DMS 273 treated with DMSO at 0.1 percent for 48 hours (cell line): ENCODE measurements at places on chromosomes 5 and 9.

- no peak for DNase-seq
Observed at GRCh38 chr9:130935648-130936271, 3.3 kb downstream of the FIBCD1 start.

DNA sequence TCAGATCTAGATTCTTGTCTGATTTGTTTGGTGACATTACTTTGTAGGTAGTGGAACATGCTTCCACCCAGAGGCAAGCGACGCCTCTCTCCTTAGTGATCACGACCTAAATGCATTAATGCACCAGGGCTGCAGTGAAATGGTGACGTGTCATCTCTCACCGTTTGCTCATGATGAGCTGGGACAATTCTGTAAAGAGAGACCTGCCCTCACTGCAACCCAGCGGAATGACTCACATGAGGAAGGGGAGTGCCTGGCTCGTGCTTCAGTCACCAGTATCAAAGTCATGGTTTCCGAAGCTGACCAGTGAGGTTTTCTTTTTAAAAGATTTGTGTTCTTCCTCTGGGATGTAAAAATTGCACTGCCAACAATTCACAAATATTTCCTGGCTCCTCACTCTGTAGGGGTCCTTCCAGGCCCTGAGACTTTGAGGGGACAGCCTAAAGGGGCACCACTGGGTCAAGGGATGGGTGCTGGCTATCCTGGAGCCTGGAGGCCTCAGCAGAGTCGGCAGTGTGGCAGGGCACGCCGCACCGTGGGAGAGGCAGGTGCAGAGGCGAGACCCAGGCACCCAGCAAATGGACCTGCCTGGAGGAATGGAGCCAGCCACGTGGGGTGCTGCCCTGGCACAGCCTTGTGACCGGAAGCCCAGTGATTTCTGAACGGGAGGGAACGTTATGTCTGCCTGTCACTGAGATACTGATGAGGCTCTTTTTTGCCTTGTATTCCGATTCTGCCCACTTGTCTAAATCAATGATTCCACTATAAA is 17.3 kb downstream of the QSOX2 start:
- DNase-seq: no peak

DNA sequence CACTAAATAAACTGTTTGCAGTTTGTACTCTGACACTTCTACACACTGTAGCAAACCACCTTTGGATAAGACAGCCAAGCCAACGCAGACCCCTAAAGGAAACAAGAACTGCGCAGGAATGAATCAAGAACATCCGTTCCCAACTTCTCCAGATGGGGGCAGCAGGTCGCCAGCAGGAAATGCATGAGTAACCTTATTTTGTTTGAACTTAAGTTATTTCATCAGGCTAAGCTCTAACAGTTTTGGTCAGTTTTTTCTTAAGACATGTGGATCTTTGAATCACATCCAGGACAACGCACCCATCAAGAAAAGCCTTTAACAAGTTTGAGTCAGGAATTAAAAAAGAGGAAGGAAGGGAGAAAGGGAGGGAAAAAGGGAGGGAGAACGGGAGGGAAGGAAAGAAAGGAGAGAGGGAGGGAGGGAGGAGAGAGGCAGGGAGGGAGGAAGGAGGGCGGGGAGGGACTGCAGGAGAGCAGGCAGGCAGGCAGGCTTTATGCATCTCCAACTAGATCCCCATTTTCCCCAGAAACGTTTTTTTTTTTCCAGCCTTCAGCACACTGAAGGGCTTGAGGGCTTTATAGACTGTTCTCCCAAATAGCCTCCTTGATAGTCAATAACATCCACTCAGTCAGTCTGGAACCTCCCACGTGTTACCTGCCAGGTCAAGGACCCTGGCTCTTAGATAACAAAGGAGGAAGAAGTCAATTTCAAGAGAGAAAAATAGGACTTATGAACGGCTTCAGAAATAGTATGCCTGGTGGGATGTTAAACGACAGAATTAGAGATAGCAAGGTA is 22.2 kb downstream of the BHMT start:
- peak; percentile 71 for DNase-seq

DNA sequence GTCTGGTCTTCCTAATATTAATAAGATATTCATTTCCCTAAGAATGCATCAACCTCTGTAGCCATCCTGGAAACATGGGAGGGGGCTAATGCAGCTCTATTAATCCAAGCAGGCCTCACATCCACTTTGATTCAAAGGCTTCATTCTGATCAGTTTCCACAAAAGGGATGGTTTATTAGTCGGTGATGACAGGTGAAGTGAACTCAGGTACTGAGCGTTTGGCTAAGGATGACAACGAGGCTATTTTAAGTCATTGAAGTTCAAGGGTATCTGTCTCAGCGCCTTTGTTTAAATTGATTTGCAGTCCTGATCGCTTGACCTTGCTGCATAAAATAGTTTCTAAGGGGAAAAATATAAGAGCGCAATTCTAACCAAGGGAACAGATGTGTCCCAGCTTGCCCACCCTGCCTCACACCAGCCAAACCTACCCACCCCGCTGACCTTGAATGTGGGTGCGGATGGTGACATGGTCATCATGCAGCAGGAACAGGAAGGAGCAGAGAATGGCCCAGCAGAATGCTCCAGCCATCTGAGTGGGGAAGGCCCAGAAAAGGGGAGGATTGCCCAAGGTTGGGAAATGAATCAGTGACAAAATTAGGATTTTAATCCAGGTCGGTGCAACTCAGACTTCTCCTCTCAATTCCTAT is 70.5 kb upstream of the ZNF618 start:
- no peak for DNase-seq

DNA sequence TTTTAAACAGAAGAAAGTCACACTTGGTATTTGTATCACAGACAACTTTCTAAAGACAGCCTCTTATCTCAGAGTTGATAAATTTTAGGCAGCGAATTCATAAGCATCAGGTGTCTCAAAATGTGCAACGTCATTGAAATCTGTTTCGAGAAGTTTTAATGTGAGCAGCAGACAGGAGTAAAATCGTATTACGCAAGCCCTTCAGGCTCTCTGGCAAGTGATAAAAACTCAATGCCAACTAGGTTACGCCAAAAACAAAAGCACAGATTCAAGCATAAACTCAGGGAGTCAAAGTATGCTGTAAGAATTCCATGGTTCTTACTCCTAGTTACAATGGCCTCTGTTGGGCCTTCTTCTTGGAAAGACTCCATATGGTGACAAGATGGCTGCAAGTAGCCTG is 244.7 kb downstream of the SEMA5A start:
- no peak for DNase-seq

- DNase-seq: no peak
Observed at GRCh38 chr9:97740848-97741821, 44.0 kb upstream of the XPA start.

- no peak for DNase-seq
Observed at GRCh38 chr5:137621306-137621705, 114.6 kb downstream of the KLHL3 start.

GRCh38 chr5:51203598-51203997 is 179.7 kb upstream of the ISL1 start:
- no peak for DNase-seq

GRCh38 chr9:124828489-124829333 is 24.5 kb upstream of the WDR38 start:
- no peak for DNase-seq

DNA sequence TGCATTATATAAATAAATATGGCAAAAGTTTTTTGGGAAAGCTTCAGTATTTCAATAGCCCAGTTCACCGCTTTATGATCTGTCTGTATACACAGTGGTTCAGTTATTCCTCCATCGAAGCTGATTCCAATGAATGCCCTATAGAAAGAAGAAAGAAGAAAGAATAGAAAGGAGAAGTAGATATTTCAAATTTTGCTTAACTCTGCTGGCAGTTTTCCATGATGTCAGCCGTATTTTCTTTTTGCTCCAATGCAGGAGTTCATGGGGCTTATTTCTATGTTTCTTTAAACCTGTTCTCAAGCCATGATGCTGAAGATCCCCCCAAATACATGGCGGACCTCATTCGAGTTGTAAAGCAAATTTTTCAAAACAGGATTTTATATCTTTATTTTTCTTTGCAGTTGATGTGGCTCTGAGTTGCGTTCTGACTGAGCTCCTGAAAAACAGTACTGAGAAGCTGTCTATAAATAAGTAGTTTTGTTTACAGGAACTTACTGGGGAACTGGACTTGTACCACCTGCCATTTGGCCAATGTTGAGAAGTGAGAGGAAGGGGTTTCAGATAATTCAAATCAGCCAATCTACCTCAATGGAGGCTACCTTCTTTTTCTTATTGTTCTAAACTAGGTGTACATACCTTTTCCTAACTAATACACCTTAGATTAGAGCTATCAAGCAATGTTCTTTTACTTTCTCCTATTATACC is 418.5 kb upstream of the MEF2C start:
- no peak for DNase-seq

GRCh38 chr5:1315709-1316587 is 21.1 kb upstream of the TERT start:
- DNase-seq: no peak

GRCh38 chr5:157902449-157903116 is 43.6 kb upstream of the CLINT1 start:
- DNase-seq: no peak

DNA sequence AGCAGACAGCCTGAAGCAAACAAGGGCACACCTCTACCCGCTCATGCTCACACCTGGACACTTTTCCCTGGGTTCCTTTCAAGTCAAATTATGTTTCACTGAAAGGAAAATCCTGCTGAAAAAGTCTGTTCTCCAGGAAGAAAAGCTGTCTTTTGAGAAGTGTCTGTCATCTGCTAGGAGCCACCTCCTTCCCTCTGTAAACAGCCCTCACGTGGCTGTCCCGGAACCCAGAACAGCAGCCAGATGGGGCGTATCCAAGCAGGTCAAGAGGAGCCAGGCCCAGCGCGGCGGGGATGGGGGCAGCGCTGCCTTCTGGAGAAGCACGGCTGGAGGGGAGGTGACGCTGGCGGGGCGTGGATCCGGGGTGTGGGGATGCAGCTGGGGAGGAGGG is at the start of gene PNPLA7:
PNPLA7 (minus strand) TSS at position 172 of the 391 bp plus-strand sequence. CDS start 205 bp downstream, outside the sequence.
- DNase-seq: peak; percentile 56

DNA sequence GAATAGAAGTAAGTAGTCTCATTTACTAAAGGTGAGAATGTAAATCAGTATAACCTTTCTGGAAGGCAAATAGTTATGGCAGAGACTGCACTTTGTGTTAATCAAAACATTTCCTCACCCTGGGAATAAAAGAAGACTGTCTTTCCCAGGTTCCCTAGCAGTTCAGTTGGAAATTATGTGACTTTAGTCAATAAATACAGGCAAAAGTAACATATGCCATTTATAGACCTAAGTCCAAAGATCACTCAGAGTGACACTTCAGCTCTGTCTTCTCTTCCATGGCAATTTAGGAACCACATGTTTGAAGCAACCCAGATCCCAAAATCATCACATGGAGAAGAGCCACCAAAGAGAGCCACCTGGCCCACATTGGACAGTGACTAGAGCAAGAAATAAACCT is 160.7 kb upstream of the SV2C start:
- DNase-seq: no peak

GRCh38 chr5:158751961-158752655 is 347.6 kb downstream of the EBF1 start:
- no peak for DNase-seq

- DNase-seq: peak; percentile 31
Observed at GRCh38 chr5:154162539-154163151, 27.9 kb upstream of the GALNT10 start.

GRCh38 chr9:136617746-136618579 is 44.8 kb upstream of the EGFL7 start:
- DNase-seq: no peak

DNA sequence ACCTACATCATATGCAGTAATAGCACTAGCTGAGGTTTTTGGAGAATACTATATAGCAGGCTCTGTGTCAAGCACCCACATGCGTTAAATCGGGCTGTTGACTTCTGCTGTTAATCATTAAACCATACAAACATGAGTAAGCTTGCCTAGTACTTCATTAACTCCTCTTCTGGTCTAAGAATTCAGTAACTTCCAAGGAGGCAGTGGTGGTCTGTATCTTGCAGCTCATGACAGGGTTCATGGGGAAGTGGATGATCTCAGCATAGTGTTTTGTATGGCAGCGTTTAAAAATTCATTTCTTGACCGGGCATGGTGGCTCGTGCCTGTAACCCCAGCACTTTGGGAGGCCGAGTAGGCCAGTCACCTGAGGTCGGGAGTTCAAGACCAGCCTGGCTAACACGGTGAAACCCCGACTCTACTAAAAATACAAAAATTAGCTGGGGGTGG is at the start of gene HAVCR1:
HAVCR1 (minus strand) TSS at position 24 of the 447 bp plus-strand sequence. CDS start 1,173 bp downstream, outside the sequence.
- DNase-seq: no peak

- DNase-seq: no peak
Observed at GRCh38 chr5:135233477-135233876, 165.6 kb downstream of the MACROH2A1 start.

DNA sequence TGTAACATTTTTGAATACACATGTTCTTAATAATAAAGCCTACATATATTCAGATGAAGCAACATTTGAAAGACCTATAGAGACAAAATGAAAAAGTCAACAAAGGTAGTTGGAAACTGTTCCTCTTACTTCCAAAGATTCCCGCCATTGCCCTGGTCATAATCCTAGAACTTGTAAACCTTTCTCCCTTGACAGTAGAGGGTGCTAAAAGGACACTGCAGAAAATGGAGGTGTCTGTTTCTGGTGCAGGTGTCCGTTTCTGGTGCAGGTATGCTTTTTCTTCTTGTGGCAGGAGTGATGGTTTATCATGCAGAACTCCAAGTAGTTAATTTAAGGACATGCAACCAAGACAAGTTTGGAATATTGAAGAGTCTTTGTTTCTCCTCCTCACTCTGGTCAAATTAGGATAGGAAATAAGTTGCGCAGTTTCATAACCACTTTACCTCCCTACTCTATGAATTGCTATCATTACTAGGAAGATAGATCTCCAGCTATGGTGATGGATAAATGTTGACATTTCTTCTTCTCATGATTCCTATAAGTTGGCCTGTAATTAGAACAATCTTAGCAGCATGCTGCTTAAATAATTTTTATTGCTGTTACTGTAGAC is 56.0 kb upstream of the FAM174A start:
- no peak for DNase-seq

GRCh38 chr9:17280350-17281012 is 145.6 kb downstream of the CNTLN start:
- DNase-seq: no peak
